Glomerular endothelial cell (primary cell): ENCODE measurements at places on chromosomes 2 and 18. TPM values are rescaled to one million over a fixed set of nuclear protein-coding genes. Genes with fewer than 3 reads are reported as not detected.

The GALNT3 gene
- total RNA-seq: 3.2 and 4.0 TPM in 2 replicates

The SLC40A1 gene
- 3.0 and 4.8 TPM in 2 replicates for total RNA-seq

The MEIS1 gene
- 11.8 and 23.5 TPM in 2 replicates for total RNA-seq

The RGPD4 gene
- not detected in 2 replicates for total RNA-seq

The CDK15 gene
- total RNA-seq: 1.6 and 5.8 TPM in 2 replicates

DNA sequence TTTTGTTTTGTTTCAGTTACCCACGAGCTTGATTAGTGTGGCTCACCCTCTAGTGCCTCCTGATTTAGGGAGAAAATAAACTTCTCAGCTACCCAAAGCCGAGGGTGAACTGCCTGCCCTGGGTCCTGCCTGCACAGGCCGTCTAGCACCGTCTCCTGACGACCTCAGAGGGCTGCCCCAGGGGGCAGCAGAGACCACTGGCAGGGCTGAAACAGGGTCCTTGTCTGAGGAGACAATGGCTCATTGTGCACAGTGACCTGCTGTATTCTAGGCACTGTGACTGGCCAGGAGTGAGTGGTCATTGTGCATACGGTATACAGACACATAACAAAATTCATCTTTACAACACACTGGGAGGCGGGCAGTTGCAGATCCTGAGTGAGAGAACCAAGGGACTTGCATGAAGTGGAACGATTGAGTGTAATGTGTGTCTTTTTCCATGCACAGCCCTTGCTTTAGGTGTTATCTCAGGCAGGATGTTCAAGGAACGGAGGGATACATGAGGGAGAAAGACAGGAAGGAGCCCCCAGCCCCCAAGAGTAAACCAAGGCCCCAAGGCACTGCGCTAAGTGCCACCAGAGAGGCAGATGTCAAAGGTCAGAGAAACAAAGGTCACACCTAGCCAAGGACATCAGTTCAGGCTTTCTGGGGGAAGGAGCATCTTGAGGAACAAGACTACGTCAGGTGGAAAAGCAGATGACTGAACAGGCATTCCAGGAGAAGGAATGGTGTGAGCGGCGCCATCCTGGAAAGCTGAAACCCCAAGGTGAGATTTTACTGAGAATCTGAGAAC, 421.3 kb downstream of the LPIN1 start:
- no peak for DNase-seq

DNA sequence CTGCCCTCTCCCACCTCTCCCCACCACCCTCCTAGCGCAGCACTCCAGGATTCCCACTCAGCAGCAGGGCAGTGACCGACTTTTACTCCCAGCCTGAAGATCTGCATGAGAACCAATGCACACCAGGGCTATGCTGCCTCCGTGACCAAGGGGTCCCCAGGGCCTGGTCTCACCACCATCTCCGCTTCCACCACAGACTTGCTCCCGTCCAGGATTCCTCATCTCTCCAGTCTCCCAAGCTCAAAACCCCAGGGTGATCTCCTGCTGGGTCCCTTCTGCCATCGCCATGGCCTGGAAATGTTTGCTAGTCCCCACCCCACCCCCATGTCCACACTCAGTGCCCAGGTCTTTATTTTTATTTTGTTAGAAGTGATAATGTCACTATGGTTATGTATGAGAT, 2.1 kb upstream of the CIDEA start:
- no peak for DNase-seq

DNA sequence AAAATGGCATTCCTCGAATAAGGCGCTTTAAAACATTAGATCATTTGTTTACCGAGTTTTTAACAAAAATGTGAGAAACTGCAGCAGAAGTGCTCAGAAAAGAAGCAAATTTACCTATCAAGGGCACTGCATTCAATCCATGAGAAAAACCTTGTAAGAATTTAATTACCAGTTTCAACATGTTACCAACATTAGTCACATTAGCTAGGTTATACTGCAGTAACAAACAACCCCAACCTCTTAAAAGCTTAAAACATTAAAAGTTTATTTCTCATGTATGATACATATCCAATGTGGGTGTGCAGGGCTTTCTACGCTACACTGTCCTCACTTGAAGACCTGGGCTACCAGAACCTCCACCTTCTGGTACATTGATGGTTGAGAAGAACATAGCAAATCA, 68.1 kb upstream of the CCBE1 start:
- no peak for DNase-seq

- peak; percentile 36 for DNase-seq
Measured at GRCh38 chr2:71101656-71102055, 28.4 kb downstream of the MCEE start.

DNA sequence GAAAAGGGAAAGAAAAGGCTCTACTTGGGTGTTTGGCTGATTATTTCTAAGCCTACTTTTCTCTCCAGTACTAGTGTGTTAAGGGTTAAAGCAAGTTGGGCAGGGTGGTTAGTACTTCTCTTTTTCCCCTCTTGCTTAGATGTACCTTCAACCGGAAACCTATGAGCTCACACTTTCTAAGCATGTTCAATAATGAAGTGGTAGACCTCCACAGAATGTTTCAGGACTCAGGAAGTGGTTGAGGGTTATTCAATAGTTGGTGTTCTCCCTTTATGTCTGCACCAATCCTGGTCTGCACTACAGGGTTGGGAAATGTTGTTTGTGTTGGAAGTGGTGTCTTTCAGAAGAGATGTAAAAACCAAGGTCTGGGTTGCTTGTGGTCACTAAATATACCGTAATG, 137.1 kb downstream of the ZEB2 start:
- DNase-seq: no peak

GRCh38 chr2:12273111-12273510, 443.6 kb upstream of the TRIB2 start:
- no peak for DNase-seq

GRCh38 chr2:127102521-127103242, 4.3 kb downstream of the BIN1 start:
- no peak for DNase-seq

- DNase-seq: no peak
Measured at GRCh38 chr2:10067330-10067729, 12.9 kb downstream of the CYS1 start.

DNA sequence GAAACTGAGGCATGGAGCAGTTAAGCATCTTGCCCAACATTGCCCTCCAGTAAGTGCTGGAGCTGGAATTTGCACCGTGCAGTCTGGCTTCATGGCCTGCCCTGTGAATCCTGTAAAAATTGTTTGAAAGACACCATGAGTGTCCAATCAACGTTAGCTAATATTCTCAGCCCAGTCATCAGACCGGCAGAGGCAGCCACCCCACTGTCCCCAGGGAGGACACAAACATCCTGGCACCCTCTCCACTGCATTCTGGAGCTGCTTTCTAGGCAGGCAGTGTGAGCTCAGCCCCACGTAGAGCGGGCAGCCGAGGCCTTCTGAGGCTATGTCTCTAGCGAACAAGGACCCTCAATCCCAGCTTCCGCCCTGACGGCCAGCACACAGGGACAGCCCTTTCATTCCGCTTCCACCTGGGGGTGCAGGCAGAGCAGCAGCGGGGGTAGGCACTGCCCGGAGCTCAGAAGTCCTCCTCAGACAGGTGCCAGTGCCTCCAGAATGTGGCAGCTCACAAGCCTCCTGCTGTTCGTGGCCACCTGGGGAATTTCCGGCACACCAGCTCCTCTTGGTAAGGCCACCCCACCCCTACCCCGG, 1.3 kb downstream of the PROC start:
- DNase-seq: no peak

DNA sequence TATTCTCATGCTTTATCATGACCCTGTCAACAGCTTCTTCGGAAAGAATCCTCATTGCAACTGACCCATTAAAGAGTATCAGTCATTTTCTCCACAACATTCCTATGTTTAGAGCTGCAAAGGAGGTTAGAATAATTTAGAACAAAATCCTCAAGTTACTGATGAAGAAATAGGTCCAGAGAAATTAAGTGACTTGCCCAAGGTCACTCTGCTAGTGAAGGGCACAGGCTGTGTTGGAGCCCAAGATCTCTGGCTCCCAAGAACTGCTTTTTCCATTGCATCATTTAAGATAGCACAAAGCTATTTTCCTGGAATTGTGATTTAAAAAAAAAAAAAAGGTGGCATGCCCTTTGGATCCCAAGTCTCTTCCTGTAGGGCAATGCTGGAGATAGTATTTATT, 9.6 kb downstream of the IRS1 start:
- DNase-seq: no peak
